ENCODE measurements at places on chromosomes 3 and 15.

DNA sequence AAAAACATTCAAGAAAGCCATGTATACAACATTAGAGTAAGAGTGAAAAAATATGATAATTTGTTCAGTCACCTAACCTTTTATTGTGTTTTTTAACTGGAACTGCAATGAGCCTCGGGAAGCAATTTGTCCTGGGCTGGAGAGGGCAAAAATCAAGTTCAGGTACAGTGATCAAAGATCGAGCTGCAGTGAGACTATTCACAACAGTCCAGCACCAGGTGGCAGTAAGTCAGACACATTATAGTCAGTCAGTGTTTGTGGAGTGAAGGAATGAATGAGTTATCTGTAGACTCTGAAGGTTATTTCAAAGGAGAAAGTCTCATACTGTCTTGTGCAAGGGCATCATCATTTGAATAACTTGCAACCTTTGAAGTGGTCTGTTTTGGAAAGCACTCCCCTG is 116.6 kb downstream of the CHDH start:
- DNase-seq, result no peak

DNA sequence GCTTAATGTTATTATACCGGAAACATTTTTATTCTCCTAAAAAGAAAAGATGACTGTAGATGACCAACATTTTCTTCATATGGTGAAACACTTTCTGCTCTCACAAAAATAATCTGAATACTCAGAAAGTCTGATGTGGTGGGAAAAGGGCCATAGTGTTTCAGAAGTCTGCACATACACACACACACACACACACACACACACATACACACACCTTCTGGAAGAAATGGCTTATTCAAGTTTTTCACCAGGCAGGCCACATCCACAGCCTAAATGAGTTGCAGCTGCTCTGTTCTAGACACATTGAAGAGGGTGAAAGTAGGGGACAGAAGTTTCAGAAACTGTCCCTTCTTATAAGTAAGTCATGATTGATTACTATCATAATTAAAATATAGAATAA is 220.0 kb downstream of the ZMAT3 start:
- DNase-seq, result no peak

DNA sequence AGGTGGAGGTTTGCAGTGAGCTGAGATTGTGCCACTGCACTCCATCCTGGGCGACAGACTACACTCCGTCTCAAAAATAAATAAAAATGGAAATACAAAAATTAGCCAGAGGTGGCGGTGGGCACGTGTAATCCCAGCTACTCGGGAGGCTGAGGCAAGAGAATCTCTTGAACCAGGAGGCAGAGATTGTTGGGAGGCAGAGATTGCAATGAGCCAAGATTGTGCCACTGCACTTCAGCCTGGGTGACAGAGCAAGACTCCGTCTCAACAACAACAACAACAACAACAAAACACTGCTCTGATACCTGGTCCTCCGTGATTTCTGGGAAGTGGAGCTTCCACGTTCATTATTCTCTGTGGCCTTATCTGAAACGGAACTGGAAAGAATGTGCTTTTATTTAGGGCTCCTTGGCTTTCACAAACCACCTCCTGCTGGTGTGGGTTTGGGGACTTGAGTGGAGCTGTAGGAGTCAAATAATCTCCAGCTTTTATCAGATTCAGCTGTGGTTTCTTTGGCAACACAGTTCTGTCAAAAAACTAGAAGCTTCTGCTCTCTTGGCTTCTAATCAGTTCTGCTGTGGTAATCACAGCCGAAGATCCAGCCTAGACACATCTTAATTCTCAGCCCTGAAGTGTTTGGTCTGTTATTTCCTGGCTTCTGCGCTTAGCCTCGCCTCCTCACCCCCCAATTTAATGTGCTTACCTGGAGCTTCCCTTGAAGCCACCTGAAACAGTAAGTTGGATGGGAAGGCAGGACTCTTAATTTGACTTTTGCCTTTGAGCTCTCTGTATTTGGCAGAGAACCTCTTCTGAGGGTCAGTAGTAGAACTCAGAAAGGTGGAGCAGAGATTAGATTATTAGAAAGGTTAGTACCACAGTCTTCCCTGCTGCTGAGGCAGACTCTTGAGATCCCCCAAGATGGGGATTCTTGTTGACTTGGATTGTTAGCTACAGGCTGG is 21.4 kb downstream of the IRAK2 start:
- no peak for DNase-seq

GRCh38 chr15:59131969-59132562 is 27.1 kb downstream of the CCNB2 start:
- DNase-seq, result no peak

DNA sequence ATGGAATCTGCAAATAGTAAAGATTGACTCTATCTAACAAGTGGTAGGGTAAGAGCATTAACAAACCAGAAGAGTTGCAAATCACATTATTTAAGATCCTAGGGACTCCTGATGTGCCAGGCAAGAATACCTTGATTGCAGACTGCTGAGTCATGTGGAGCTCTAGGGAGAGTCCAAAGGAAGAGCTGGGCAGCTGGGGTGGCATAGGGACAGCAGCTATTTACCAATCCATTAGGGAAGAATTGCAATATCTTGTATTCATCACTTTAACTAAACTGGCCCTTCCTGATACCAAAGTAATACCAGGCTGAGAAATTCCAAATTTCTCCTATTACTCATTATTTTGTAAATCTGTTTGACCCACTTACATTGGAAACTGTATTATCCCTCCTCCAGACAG is 52.2 kb upstream of the ACP3 start:
- DNase-seq, result no peak

All from stimulated activated CD8-positive, alpha-beta memory T cell treated with anti-CD3 and anti-CD28 coated beads, Interleukin-4, amount 100 ng/mL, for 24 hours (primary cell).